ENCODE measurements at places on chromosomes 13 and 19. TPM values are rescaled to one million over a fixed set of nuclear protein-coding genes. Genes with fewer than 3 reads are reported as not detected.

- DNase-seq, result no peak
Observed at GRCh38 chr19:49491030-49491803, 3.8 kb downstream of the RPL13A start.

DNA sequence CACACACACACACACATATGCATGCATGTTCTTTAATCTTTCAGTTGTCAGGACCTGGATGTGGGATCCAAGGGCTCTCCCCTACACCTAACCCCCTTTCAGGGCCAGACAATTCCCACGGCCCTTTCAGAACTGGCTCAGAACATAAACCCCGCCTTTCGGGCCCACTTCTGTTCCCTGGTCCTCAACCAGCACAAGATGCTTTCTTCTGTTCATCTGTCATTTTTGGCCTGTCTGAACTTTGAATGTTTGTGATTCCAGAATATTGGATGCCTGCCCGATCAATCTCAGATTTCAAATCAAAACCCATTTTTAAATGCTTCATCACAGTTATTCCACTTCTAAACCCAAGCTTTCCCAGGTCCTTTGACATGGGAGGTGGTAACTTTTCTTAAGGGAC lies 167.3 kb downstream of the USP12 start:
- DNase-seq, result no peak

DNA sequence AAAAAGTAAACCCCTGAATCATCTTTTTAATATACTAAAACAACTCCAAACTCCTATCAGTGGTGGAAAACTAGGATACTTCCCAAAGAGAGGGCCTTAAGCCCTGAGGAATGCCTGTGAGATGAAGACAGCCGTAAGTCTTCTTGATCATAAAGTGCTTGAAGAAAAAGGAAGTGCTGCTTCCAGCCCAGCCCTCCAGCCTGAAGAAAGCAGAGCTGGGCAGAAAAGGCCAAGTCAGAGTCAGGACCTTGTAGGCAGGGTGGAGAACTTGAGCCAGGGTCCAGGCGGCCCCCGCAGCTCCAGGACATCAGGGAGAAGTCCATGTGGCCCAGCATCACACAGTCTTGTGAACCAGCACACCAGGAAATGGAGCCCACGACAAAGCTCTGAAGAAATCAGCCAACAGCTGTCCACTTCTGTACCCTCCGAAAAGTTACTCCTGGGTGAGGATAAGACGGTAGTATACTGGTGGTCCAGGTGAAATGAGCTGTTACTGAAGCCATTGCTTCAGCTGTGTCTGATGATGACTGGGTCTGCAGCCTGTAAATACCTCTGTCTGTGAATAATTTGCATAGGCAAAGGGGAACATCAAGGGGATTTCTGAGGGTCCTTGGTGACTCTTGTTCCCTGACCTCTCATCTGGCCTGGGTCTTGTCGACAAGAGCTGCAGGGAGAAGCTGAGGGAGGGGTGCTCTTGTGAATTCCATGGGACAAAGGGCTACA lies 18.7 kb upstream of the CRYL1 start:
- DNase-seq, result peak; percentile 20

DNA sequence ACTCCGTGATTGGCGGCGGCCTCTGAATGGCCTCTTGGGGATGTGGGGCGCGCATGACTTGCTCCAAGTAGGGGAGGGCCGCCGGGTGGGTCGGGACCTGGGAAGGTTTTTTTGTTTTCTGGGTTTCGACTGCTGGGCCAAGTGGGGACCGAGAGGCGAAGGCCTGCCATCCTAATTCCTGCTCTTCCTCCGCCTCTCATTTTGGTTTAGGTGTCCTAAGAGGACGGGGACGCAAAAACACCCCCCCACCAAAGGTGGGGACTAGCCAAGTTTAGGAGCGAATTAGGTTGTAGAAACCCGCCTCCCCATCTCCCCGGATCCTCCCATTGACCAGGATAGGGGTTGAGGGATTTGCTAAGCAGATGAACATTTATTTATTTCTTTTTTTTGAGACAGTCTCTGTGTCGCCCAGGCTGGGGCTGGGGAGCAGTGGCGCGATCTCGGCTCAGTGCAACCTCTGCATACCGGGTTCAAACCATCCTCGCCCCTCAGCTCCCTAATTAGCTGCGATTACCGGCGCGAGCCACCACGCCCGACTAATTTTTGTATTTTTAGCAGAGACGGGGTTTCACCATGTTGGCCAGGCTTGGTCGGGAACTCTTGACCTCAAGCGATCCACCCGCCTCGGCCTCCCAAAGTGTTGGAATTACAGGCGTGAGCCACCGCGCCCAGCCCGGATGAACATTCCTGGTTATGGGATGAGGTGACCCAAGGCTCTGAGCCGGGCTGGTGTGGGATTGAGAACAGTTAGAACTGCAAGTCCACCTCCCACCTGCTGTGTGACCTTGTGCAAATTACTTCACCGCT lies 838 bp downstream of the PPP2R1A start:
- DNase-seq, result peak; percentile 20

GRCh38 chr19:44725251-44725650 lies 23.3 kb upstream of the BCL3 start:
- no peak for DNase-seq

- DNase-seq, result no peak
Observed at GRCh38 chr19:10551698-10552301, 8.1 kb downstream of the ATG4D start.

GRCh38 chr13:25691654-25692053 lies 319.9 kb downstream of the ATP8A2 start:
- DNase-seq, result no peak

- peak; percentile 72 for DNase-seq
Observed at GRCh38 chr13:100088644-100089464, at the start of gene PCCA. Gene PCCA (plus strand): TSS chr13:100089093. CDS start chr13:100089121, 28 bp downstream.

DNA sequence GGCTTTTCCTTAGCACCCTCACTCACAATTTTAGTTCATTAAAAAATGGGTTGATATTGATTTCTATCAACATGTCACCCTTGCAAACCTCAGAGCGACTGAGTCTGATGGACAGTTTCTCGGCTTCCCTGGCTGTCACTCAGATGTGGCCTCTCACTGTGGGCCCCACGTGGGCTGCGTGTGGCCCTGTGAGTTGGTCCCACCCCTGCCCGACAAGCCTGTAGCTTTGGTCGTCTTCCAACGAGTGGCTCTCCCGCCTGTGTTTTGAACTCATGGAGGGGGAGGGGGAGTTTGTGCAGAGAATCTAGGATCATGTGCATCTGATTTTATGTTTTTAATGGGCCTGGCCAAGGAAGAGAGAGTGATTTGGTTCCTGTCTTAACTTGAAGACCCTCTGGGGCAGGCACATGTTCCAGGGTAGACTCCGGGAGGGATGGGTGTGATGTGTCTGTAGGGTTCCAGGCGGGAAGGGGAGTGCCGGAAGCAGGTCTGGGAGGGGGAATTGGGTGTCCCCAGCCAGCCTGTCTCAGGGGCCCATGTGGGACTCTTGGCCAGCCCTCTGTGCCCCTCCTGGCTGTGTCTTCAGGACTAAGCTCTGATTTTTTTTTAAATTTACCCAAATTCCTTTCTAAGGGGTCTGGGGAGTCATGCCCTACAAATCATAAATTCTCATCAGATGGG lies 18.9 kb downstream of the ATP11A start:
- no peak for DNase-seq

GRCh38 chr13:61255040-61255796 lies 160.4 kb downstream of the PCDH20 start:
- no peak for DNase-seq

- DNase-seq, result no peak
Observed at GRCh38 chr19:48685583-48685982, 10.2 kb upstream of the FUT2 start.

GRCh38 chr19:29329460-29330134 lies 116.6 kb upstream of the UQCRFS1 start:
- no peak for DNase-seq

GRCh38 chr19:23436318-23436717 lies 41.0 kb upstream of the ZNF91 start:
- no peak for DNase-seq

DNA sequence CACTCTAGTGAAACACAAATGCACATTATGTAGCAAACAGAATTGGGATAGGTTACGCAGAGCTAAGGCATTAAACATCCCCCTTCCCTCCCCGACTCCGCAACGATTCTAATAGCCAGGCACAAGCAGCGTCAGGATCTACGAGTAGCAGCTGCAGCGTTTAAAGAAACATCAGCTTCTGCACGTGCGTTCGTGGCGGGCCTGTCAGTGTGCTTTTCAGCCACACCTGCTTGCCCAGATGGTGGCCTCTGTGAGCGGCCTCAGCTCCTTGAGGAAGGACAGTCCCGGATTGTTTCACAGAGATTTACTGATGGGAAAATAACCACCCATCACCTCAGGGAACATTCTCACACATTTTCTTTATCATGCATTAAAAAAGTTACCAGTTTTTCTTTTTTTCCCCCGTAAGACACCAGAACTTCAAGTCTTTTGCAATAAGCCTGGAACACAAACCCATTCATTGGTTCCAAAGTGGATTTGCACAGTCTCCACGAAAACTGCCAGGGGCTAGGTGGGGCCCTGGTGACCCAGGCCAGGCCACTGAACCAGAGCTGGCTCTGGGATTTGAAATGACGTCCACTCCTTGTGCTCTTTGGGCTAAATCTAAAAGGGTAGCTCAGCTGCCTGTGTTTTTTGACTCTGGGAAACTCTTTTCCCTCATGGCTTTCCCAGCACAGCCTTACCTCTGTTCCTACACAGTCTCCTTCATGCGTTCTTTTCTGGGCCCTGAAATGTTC lies 325.5 kb downstream of the KCNRG start:
- no peak for DNase-seq

DNA sequence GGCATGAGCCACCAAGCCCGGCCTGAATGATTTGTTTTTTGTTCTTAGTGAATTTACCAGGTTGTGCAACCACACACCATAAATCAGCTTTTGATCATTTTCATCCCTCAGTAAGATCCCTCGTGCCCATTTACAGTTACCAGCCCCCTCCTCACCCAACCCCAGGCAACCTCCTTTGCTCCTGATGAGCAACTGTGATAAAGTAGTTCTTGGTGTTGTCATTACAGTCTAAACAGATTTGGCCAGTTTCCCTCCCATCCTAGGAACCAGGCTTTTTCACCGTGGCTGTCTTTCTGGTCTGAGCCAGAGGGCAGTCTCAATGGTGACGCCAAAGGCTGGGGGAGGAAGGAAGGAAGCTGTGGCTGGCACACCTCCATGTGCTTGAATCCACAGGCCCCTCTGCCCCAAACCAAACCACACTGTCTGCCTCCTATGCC lies 61.2 kb upstream of the WDFY2 start:
- DNase-seq, result no peak

- DNase-seq, result peak; percentile 96
Observed at GRCh38 chr19:47745010-47745901, at the start of gene NOP53. Gene NOP53 (plus strand): TSS chr19:47745546. CDS start chr19:47745560, 14 bp downstream.

- no peak for DNase-seq
Observed at GRCh38 chr13:45337395-45337794, 3.6 kb downstream of the TPT1 start.

- DNase-seq, result no peak
Observed at GRCh38 chr13:97023117-97023516, 28.8 kb upstream of the OXGR1 start.

- no peak for DNase-seq
Observed at GRCh38 chr19:30593356-30593755, 221.2 kb downstream of the ZNF536 start.

DNA sequence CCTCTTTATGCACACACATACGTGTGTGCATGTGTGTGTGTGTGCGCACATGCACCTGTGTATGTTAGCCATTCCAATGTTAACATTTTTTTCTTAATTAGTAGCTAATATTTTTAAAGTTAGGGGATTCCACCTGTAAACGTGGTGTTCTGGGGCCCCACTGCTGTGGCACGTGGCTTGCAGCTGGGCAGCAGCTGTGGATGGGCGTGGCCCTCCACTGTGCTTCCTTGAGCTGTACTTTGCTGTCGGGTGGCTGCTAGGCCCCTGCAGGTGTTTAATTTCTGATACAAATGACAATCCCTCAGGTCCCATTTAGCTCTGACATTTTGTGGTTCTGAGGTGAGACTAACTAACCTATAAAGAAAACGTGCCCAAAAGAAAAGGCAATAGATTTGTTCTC lies 58.9 kb upstream of the GJB6 start:
- no peak for DNase-seq

- DNase-seq, result no peak
Observed at GRCh38 chr19:16571822-16572331, 338 bp downstream of the SLC35E1 start.

DNA sequence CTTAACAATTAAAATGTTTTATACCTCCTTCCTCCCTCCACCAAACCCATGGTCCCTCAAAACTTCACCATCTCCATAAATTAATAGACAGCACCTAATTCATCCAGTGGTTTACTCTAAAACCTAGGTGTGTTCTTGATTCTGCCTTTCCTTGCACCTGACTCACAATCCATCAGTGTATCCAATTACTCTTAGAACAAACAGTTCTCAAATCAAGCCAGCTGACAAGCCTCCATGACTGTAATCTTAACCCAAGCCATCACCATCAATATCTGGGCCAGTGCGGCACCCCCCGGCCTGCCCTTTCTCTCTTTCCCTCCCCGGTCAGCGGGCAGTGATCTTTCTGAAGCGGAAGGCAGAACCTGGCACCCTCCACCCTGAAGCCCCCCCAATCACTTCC lies 75.6 kb downstream of the TNFRSF19 start:
- no peak for DNase-seq

GRCh38 chr13:41643507-41643906 lies 186.2 kb downstream of the RGCC start:
- DNase-seq, result no peak

GRCh38 chr19:53999694-54000093 lies 8.3 kb downstream of the CACNG6 start:
- no peak for DNase-seq

DNA sequence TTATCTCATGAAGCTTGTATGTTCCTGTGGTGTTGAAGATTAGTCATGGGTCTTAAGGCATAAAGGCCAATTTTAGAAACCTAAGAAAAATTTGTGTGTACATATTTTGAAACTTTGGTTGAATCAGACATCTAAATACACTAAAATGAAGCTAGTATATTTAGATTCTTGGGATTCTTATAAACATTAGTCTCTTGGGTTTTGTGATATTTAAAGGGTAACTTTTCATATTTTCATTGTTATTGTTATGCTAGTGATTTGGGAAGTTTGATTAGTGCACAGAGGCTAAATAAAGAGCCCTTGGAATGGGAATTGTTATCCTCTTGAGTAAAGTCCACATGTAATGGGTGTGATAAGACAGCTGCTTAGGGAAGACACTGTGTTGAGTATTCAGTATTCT lies 24.5 kb downstream of the UBA2 start:
- DNase-seq, result no peak

GRCh38 chr13:50080203-50080910 lies 65.1 kb downstream of the KCNRG start:
- DNase-seq, result peak; percentile 29

GRCh38 chr13:75151081-75151643 lies 330.8 kb downstream of the TBC1D4 start:
- DNase-seq, result no peak

GRCh38 chr13:99254830-99255229 lies 3.3 kb downstream of the GPR18 start:
- no peak for DNase-seq

GRCh38 chr13:38875186-38875875 lies 115.3 kb downstream of the STOML3 start:
- no peak for DNase-seq

The ZNF616 gene
- 7.3 TPM for total RNA-seq

The ZNF724 gene
- total RNA-seq, result 8.0 TPM

The GNG7 gene
- 35.4 TPM for total RNA-seq

The KLF5 gene
- total RNA-seq, result 0.69 TPM

The ZNF611 gene
- total RNA-seq, result 41.9 TPM

The NLRP11 gene
- total RNA-seq, result 0.17 TPM

The SPRED3 gene
- 2.4 TPM for total RNA-seq

The MATK gene
- 4.0 TPM for total RNA-seq

The MISP3 gene
- 0.18 TPM for total RNA-seq

The TTYH1 gene
- not detected for total RNA-seq

The NAXD gene
- 32.7 TPM for total RNA-seq

The ZFR2 gene
- 0.31 TPM for total RNA-seq

The CD37 gene
- 1,688 TPM for total RNA-seq

The C1QTNF9 gene
- total RNA-seq, result not detected

The RGCC gene
- total RNA-seq, result 2.7 TPM

The ZNF610 gene
- total RNA-seq, result 1.1 TPM

The SLC10A2 gene
- not detected for total RNA-seq
